K562 (cell line): ENCODE measurements at places on chromosomes 1 and 21. TPM values are rescaled to one million over a fixed set of nuclear protein-coding genes. Genes with fewer than 3 reads are reported as not detected.

Gene TAF5L
- 23.2 and 27.0 TPM in 2 replicates for polyA plus RNA-seq

Gene CCDC190
- polyA plus RNA-seq: not detected in 2 replicates

Gene OR6K3
- 0.20 TPM in 1 of 2 replicates, not detected in the other for polyA plus RNA-seq

Gene KPRP
- not detected in 2 replicates for polyA plus RNA-seq

Gene VWA5B1
- polyA plus RNA-seq: not detected in 2 replicates

Gene CCDC30
- 0.12 and 0.23 TPM in 2 replicates for polyA plus RNA-seq

Gene MRPL24
- 115 and 141 TPM in 2 replicates for polyA plus RNA-seq

Gene PDPN
- polyA plus RNA-seq: not detected in 2 replicates
